ENCODE measurements at places on chromosomes 13 and 19.

DNA sequence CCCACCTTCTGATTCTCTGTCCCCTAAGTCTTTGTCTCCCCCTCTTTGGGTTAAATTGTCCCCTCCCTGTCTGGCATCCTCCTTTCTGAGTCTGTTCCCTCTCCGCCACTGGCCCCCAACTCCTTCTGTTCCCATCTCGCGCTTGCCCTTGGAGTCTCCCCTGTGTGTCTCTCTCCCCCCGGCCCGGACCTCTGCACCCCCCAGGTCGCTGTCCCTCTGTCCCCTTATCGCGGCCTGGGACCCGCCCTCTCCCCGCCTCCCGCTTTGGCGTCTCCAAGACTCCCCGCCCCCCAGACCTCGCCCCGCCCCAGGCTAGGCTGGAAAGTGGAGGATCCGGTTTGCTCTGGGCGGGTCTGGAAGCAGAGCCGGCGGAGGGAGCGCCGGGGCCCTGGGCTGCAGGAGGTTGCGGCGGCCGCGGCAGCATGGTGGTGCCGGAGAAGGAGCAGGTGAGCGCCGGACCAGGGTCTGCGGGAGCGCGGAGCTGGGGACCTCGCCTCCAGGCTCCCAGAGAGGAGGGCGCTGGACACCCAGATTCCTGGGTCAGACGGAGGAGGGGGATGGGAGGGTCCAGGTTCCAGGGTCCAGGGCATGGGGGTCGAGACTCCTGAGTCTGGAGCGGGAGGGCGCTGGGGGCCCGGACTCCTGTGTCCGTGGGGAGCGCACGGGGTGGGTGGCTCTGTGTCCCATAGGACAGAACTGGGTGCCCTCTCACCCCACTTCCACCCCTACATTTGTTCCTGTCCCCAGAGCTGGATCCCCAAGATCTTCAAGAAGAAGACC is at the start of gene TRPM4:
TRPM4 (plus strand) TSS at position 348 of the 780 bp plus-strand sequence; CDS start at position 423, 75 bp downstream.
- peak; percentile 85 for DNase-seq

- no peak for DNase-seq
Measured at GRCh38 chr13:93774506-93774905, 547.9 kb downstream of the GPC6 start.

GRCh38 chr19:48372904-48373303 is 8.7 kb downstream of the SYNGR4 start:
- no peak for DNase-seq

- no peak for DNase-seq
Measured at GRCh38 chr13:72896869-72897268, 114.9 kb downstream of the PIBF1 start.

GRCh38 chr13:108266321-108266990 is 3.1 kb upstream of the TNFSF13B start:
- no peak for DNase-seq

GRCh38 chr13:73096638-73097037 is 37.8 kb downstream of the KLF5 start:
- DNase-seq, result no peak

DNA sequence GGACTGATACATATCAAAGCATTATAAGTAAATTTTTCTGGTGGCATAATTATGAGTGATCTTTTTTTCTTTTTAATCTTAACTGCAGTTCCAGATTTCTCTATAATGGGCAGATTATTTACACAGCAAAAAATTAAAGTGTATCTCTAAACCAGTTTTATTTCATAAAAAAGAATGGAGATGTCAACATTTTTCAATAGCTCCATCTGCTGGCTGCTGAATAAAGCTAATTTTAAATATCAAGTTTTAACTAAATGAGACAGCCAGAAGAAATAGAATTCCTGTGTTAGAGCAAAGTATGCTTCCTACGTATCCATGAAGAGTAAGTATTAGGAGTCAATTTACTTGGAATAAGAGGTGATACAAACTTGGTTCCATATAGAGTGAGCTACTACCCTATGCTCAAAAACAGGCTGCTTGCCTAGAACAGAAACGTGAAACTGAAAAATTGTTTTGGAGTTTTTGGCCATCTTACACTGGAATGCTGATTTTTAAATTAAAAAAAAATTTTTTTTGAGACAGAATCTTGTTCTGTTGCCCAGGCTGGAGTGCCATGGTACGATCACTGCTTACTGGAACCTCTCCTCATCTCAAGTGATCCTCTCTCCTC is 5.0 kb upstream of the PDS5B start:
- DNase-seq, result no peak

- no peak for DNase-seq
Measured at GRCh38 chr19:47022140-47022536, 2.5 kb downstream of the NPAS1 start.

DNA sequence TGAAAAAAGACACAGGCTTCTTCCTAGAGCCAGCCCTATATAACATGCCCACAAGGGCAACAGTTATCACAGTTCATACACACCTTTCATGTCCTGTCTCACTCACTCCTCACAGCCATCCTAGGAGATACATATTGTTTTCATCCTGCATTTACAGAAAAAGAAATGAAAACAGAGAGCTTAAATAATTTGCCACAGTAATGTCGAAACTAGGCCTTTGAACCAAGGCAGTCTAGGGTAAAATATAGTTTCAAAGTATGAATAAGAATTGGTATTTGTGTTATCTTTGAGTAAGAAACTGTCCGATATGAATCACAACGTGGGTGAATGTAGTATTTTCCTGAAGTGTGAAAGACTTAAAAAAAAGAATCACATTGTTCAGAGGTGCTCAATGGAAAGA is 26.8 kb downstream of the CLDN10 start:
- DNase-seq, result no peak

DNA sequence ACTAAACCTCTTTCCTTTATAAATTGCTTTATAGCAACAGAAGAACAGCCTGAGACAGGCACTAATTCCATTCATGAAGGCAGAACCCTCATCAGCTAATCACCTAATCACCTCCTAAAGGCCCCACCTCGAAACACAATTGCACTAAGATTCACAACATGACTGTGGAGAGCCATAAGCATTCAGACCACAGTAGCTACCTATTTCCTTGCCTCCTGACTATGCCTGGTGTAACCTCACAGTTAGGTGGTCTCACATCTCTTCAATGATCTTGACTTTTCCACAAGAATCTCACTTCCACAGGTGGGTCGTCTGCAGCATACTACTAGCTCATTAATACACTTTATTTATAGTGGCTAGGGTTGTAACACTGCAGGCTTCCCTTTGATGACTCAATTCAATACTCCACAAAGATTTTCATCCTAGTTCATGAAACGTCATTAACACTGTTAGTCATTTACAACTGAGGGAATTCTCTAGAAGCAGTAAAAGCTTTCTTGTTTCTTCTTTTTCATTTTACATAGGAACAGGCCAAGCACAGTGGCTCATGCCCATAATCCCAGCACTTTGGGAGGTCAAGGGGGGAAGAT is 27.1 kb downstream of the STK24 start:
- no peak for DNase-seq

GRCh38 chr19:51460164-51460992 is 2.1 kb upstream of the SIGLEC8 start:
- no peak for DNase-seq

Data from mesothelial cell of epicardium (in vitro differentiated cells).